Right ventricle myocardium inferior (tissue), 1 donor: ENCODE measurements at places on chromosomes 16 and 17.

- DNase-seq: no peak
These were observed 13.9 kb downstream of the CYB561 start for GRCh38 chr17:63431939-63432804.

- DNase-seq: no peak
These were observed 3.2 kb downstream of the DEXI start for GRCh38 chr16:10938796-10939648.

DNA sequence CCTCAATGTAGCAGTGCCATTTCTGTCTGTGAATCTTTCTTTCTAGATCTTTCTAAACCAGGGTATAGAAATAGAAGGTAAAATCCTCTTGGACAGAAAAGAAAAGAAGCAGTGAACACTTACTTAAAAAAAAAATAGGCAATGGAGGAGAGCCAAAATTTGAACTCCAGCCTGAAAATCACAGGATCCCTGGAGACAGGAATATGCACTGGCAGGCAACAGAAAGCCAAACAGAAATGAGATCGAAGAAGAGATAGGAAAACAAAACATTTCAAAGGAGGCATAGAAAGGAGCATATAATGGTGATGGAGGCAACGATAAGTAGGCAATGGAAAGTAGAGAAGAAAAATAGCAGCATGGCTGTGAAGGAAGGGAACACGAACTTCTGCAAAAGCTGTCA is 253.7 kb upstream of the HSBP1 start:
- DNase-seq: no peak

DNA sequence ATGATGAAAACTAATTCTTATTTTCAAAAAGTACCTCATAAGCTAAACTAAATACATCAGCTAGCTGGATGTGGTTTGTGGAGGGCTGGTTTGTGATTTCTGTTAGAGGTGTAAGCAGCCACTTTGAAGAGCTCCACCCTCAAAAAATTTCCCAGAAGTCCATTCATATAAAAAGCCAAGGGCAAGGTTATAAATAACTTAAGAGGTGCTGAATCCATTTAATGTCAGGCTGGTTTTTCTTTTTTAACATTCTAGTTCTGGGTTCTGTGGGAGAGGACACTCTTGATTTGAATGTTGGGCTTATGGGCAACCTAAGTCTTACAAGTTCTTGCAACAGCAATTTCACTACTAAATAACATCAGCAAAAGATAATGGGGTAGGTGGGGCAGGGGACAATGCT is 3.4 kb upstream of the WIPI1 start:
- no peak for DNase-seq

- DNase-seq: no peak
These were observed 746 bp downstream of the HS3ST2 start for GRCh38 chr16:22814711-22815105.
